Stimulated activated CD8-positive, alpha-beta memory T cell treated with anti-CD3 and anti-CD28 coated beads, Interleukin-7, amount 100 ng/mL, for 1 hour (primary cell): ENCODE measurements at places on chromosomes 1 and 21.

DNA sequence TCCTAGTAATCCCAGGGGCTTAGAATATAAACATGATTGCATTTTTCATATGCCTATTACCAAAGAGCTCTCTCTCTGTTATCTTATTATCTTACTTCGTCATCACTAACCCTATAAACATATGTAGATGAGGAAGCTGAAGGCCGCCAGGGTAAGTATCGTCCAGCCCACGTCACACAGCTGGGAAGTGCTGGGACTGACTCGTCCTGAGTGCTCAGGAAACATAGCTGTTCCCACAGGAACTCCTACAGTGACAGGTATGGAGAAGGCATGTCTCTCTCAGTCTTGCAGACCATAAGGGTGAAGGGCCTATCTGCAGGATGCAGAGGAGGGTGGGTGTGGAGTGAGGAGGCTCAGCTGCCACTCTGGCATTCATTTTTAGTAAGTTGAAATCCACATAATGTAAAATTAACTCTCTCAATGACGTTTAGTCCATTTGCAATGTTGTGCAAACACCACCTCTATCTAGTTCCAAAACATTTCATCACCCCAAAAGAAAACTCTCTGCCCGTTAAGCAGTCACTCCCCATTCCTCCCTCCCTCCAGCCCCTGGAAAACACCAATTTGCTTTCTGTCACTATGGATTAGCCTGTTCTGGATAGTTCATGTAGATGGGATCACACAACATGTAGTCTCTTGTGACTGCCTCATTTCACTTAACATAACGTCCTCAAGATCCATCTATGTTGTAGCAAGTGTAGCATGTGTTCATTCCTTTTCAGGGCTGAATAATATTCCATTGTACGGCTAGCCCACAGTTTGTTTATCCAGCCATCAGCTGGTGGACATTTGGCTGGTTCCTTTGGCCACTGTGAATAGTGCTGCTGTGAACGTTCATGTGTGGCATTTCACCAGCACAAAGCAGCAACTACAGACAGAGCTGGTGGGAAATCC, 68.3 kb downstream of the TCP10L start:
- no peak for DNase-seq

- no peak for DNase-seq
Observed at GRCh38 chr1:176897350-176898236, 266.9 kb downstream of the ASTN1 start.

GRCh38 chr1:41646186-41646585, 161.7 kb upstream of the EDN2 start:
- DNase-seq: no peak

DNA sequence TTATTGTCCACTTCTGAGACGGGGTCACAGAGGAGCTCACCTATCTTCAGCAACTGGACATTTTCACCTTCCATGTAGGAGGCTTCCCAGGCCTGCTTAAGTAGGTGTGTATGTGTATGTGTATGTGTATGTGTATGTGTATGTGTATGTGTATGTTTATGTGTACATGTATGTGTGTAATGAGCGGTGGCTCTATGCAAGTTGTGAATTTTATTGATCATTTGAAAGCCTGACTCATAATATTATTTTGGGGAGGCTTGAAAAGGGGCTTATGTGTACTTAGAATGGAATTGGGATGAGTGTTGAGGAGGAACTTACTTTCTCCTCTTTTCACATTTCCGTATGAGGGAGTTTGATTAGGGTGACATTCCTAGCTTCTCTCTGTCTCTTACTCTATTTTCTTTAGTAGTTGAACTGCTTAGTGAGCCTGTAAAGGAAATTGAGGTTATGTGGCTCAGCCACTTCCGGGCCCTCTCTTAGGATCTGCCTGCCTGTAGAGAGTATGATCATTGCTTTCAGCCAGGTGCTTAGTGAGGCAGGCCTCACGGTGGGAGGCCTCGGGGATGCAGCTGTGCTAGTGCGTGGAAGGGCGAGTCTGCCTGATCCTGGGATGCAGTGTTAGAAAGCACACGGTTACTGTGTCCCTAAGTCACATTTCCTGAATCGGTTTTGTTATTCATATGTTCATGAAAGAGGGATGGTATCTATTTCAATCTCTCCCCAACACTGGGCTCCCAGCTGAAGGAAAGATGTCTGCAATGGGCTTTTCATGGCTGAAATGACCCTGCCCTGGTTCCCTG, 61.0 kb downstream of the IER5 start:
- DNase-seq: peak; percentile 43

GRCh38 chr1:33378976-33379375, 51.9 kb downstream of the PHC2 start:
- no peak for DNase-seq

GRCh38 chr1:200128944-200129879, 101.7 kb downstream of the NR5A2 start:
- DNase-seq: no peak

DNA sequence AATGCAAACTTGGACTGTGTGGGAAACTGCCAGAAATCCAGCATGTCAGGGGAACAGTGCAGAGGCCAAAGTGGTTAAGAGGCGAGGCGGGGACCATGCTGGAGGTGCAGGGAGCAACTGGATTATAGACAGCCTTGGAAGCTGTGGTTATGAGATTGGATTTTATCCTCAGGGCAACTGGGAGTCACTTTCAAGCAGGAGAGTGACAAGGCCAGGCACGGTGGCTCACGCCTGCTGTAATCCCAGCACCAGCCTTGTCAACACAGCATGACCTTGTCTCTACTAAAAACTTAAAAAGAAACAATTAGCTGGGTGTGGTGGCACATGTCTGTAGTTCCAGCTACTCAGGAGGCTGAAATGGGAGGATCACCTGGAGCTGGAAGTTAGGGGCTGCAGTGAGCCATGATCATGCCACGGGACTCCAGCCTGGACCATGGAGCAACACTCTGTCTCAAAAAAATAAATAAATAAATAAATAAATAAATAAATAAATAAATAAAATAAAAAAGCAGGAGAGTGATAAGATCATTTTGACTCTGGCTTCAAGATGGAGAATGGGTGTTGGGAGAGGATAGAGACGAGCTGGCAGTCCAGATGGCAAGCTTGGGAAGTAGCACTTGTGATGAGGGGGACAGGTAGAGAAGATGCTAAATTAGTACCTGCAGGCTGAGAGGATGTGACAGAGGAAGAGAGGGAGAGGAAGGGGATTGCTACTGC, 3.5 kb downstream of the HAPLN2 start:
- DNase-seq: no peak

GRCh38 chr1:75542818-75543570, 67.9 kb downstream of the SLC44A5 start:
- no peak for DNase-seq

DNA sequence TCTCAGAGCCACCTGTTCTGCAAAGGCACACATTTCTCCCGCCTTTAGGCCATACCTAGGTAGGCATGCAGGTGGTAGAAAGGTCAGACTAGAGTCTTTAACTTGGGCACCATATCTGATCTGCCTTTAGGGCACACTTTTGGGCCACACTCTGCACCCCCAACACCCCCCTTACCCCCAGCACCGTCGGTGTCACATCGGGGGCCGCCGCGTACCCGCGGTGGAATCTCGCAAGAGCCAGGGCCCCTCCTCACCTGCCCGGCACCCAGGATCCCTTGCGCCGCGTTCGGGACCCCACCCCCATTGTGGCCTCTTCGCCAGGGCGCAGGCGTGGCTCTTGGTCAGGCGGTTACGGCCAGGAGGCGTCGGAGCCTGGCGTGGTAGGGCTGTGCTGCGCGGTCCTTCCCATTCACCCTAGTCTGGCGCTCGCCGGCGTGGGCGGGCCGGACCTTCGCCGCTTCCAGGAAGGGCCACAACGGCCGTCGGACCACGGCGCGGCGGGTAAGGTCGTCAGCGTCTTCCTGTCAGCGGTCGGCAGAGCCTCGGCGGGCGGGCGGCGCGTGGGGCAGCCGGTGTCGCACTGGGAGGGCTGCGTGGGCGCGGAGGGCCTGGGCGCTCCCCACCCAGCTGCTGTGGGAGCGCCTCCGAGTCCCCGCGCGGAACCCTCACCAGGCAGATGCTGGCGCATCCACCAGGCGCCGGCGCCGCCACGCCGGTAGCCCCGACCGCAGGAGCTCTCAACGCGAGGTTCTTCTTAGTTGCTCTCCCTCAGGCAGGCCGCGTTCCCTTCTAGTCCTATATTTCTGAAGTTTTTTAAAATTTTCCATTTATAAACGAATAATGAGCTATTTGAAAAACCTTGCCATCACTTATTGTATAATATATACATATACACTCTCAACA, at the start of gene DNAH14:
DNAH14 (plus strand) TSS at position 341 of the 903 bp plus-strand sequence. CDS start 23,028 bp downstream, outside the sequence.
- DNase-seq: no peak

DNA sequence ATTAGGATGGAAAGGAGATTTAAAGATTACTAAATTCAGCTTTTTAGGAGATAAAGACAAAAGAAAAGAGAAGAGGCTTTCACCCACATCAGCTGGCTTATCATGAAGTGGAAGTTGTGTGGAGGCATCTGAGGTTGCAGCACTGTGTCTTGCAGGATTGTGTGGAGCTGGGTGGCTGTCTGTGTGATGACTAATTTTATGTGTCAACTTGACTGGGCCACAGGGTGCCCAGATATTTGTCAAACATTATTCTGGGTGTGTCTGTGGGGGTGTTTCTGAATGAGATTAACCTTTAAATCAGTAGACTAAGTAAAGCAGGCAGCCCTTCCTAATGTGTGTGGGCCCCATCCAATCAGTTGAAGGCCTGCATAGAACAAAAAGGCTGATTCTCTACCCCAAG, 3.9 kb downstream of the KCNA10 start:
- DNase-seq: no peak

DNA sequence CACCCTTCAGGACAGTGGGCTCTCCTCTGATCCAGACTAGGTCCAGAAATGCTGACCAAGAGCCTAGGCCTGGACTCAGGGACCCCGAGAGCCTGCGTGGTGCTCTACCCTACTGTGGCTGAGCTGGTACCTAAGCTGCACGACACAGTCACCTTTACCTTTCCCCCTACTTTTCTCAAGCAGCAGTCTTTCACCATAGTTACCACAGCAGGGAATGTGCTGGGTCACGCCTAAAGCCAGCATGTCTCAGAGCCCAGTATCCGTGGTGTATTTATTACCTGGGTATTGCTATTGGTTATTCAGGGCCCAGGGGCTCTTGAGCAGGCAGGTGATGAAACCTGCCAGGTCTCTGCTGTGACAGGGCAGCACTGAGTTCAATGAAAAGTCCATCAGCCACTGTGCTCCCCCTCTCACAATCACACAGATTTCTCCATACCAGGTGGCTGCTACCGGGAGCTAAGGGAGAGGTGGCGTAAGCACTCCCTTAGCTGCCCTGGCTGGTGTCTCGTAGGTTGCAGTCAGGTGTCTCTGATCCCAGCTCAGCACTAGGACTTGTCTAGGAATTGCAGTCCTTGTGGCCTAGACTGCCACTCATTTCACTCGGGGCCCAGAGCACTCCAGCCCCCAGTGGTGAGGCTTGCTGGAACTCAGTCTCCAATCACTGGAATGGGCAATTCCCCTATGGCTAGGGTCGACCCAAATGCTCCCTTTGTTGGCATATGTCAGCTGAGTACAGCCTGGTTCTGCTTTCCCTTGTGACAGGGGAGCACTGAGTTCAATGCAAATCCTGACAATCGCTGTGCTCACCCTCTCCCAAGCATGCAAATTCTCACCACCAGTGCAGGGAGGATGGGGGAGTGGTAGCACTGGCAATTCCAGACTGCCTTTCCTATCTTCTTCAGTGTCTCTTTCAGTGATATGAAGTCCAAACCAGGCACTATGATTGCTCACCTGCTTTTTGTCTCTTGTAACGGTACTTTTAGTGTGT, 128.7 kb downstream of the PHTF1 start:
- no peak for DNase-seq

DNA sequence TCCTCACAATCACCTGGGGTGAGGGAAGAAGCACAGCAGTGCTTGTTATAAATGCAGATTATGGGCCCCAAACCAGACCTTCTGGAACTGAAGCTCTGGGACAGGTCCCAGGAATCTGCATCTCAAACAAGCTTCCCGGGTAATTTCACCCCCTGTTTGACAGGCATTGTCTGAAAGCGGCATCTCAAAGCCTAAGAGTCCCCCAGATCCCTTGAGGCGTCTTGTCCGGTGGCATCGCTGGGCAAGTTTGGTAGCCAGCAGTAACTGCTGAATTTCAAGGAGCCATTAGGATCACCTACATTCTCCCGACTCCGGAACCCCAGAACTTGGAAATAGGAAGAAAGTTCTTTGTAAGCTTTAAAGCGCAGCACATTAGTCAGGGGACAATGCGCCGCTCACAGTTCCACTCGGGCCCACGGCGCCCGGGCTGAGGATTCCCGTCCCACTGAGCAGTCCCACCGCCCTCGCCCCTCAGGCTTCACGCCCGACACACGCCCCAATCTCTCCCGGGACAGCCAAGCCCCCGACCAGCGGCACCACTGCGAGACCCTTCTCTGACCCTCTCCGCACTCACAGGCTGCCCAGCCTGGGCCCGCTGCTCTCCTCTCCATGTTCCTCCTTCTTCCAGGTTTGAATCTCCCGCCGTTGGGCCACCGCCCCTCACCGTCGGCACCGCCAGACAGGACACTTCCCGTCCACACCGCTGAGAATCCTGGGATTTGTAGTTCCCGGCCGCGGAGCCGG, at the start of gene IQGAP3:
IQGAP3 (minus strand) TSS at position 647 of the 744 bp plus-strand sequence; CDS start at position 611, 36 bp downstream.
- DNase-seq: peak; percentile 30

- DNase-seq: no peak
Observed at GRCh38 chr1:230682274-230682673, 31.6 kb downstream of the AGT start.

DNA sequence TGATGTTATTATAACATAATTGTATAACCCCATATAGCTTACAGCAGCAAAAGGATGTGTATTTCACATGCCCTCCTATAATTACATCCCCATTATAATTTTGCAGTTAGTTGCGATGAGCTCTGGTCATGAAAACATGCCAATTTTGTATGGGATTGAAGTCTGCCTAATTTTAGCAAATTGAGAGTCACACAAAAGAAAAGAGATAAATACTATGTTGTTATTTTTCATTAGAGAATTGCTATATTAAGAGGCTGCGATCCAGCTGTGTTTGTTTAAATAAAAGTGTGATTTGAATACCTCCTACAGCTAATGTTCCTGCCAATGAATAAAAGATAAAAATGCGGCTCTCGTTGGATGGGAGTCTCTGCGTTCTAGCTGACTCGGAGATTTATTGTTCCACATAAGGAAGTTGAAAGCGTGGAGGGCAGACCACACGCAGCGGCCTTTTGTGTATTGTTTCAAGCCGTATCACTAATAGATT, 461.0 kb upstream of the NFIA start:
- DNase-seq: no peak

GRCh38 chr1:5755552-5756125, 236.6 kb downstream of the NPHP4 start:
- DNase-seq: no peak

GRCh38 chr21:34922479-34922878, 126.6 kb downstream of the RUNX1 start:
- DNase-seq: no peak

- no peak for DNase-seq
Observed at GRCh38 chr1:22317231-22317919, 134.3 kb upstream of the ZBTB40 start.
